ENCODE measurements at places on chromosomes 7 and 10. TPM values are rescaled to one million over a fixed set of nuclear protein-coding genes. Genes with fewer than 3 reads are reported as not detected.

SSMEM1 gene
- not detected for total RNA-seq

SPDYE1 gene
- total RNA-seq: not detected

PRPF18 gene
- 24.0 TPM for total RNA-seq

FGL2 gene
- total RNA-seq: 32.4 TPM

TAS2R5 gene
- total RNA-seq: 0.52 TPM

WDR37 gene
- 12.5 TPM for total RNA-seq

LEP gene
- under 0.01 TPM for total RNA-seq

ABCB4 gene
- under 0.01 TPM for total RNA-seq

SLC16A12 gene
- 1.6 TPM for total RNA-seq

EXOC6 gene
- total RNA-seq: 54.8 TPM

STN1 gene
- 20.9 TPM for total RNA-seq
